Kidney (tissue), 22 donors: ENCODE measurements at places on chromosomes 7 and 10.

DNA sequence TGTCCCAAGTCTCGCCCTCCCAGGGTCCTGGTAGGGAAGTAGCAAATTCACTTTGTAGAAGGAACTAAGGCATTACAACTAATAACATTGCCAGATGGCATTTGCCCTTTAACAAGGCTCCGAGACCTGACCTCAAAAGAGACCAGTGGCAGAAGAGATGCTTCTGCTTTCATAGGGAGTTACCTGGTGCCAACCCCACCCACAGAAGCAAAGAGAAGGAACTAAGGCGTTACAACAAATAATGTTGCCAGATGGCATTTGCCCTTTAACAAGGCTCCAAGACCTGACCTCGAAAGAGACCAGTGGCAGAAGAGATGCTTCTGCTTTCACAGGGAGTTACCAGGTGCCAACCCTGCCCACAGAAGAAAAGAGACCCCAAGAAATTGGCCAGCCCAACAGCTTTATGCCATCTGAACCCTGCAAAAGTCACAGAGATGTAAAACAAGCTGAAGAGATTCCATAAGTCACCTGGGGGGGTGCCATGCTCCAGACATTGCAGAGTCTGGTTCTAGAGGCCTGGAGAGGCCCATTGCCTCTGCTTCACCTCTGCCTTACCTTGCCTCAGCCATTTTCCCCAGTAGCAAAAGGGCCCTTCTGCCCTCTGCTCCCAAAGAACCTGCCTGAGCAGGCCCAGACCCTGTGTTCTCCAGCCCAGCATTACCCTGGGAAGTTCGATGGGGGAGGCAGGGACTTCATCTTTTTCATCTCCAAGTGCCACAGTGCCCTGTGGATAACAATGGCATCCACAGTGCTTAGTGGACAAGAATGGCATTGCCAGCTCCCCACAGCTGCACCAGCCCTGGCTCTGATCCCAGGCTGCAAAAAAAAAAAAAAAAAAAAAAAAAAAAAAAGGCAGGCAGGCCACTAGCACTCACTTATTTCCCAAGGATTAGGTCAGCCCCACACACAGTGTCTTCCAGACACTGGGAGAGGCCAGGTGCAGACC is 179.5 kb upstream of the PLXNA4 start:
- DNase-seq, result no peak

DNA sequence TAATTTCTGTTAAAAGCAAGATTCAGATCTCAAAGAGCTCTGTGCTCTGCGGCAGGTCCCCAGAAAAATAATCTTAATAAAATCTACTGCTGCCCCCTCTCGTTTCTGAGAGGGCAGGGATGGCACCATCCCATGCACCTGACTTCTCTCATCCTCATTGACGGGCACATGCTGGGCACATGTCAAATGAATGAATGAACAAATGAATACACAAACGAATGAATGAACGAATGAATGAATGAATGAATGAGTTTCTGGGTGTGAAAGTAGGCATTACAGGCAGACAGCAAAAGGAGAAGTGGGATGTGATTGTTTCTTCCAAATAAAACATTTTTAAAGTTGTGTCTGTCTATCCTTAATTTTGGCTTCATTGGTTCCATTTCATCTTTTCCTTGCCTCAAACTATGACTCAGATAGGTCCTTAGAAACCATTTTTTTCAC is 398.1 kb upstream of the PRKCQ start:
- DNase-seq, result no peak

GRCh38 chr10:121974535-121975294 is at the start of gene NSMCE4A:
TSS of gene NSMCE4A (minus strand) at chr10:121975217. CDS start at chr10:121975165, 52 bp downstream.
- DNase-seq, result peak; percentile 89

GRCh38 chr7:3520206-3520605 is 219.2 kb downstream of the SDK1 start:
- no peak for DNase-seq

DNA sequence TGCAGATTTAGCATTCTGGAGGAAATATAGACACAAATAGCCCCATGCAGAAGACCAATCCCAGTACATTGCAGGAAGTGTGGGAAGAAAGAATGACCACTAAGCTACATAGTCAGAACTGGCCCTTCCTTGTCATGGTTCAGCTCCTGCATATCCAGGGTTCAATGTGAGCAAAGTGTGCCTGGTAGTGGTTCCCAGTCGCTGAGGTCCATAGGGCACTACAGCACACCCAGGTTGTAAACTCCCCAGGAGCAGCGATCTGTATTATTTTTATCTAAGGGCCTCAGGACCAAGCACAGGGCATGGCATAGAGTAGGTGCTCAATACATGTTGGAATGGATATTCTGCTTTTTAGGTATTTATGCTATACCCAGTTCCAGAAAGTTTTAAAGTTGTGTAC is 114.4 kb downstream of the RTKN2 start:
- DNase-seq, result no peak
